ENCODE measurements at places on chromosomes 7 and 10.

DNA sequence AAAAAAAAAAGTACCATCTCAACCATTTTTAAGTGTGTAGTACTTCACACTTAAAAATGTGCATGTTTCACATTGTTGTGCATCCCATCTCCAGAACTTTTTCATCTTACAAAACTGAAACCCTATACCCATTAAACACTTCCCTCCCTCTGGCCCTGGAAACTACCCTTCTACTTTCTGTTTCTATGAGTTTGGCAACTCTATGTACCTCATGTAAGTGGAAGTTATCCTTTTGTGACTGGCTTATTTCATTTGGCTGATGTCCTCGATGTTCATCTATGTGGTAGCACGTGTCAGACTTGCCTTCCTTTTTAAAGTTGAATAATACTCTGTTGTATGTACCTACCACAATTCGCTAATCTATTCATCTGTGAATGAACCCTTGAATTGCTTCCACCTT lies 12.2 kb downstream of the KCNMA1 start:
- DNase-seq = no peak

DNA sequence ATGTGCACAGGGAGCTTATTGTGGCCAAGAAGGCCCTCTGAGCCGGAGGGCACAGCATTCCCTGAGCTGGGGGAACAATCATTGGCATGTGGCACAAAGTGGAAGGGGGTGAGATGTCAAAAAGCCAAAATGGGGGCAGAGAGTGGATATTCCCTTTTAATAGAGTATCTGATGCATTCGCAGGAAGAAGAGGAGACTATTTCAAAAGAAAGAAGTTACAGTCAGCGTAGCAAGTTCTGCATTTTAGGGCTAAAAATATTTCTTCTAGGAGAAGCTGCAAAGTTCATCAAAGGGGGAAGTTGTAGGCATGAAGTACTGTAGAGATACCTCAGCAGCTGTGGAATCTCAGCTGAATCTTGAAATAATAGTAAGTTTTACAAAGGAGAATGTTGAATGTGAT lies 136.0 kb upstream of the WDR11 start:
- no peak for DNase-seq

DNA sequence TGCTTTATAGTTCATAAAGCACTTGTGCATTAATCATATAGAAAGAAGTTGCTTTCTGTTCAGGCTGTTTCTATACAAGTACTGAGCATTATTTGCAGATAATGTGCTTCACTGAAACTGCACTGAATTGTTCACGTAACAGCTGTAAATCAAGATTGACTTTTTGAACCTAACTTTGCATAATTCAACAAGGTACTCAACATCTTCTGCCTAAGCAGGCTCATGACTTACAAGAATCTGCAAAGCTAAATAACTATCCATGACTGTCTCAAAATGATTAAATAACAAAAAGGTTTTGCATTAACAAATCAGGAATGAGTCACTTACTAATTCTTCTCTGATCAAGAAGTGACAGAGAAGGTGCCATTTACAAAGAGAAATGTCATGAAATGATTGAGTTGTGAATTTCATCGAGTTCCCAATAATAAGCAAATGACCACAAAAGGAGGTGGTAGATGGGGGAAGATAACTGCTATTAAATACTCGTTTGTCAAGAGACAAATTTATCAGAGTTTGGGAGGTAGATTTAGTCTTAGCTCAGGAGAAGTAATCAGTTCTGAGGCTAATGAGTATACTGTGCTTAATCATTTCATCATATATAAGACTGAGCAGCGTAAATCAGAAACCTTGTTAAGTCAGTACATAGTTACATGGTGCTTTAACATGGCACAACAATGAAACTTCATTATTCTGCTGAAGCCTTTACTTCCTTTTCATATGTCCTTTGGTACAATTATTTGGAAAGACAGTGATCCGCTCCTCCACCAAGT lies 161.3 kb upstream of the LRRN3 start:
- no peak for DNase-seq

GRCh38 chr10:107984581-107984980 lies 820.1 kb upstream of the SORCS1 start:
- DNase-seq = no peak

- no peak for DNase-seq
Measured at GRCh38 chr10:117544004-117544701, 1.6 kb downstream of the EMX2 start.

GRCh38 chr10:132374612-132375011 lies 22.4 kb upstream of the PWWP2B start:
- DNase-seq = no peak

- DNase-seq = no peak
Measured at GRCh38 chr10:44968091-44968490, 8.5 kb downstream of the RASSF4 start.

DNA sequence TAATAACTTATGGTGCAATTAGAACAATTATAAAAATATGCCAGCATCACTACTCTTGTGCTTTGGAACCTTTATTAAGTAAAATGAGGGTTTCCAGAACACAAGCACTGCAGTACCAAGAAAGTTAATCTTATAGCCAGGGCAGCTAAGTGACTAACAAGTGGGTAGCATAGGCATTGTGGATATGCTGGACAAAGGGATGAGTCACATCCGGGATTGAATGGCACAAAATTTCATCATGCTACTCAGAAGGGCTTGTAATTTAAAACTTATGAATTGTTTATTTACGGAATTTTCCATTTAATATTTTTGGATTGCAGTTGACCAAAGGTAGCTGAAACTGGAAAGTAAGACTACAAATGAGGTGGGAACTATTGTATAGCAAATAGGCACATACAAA lies 250.6 kb downstream of the C7orf25 start:
- DNase-seq = no peak
